ENCODE measurements at places on chromosomes 16 and 17.

DNA sequence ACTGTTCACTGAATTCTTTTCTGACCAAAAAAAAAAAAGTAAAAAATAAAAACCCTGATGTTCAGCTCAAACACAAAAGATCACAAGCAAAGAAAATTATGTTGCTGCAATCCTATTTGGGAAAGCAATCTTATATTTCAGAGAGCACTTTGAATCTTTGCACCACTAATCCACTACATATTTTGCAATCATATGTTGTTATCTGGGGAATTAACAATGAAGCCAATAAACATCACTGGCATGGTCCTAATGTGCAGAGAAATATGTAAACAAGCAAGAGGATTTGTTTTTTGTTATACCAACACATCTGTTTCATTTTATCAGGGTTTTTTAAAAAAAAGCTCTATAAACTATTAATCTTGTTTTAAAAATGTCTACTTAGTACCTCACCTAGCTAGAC, 84.1 kb downstream of the TOX3 start:
- no peak for DNase-seq

DNA sequence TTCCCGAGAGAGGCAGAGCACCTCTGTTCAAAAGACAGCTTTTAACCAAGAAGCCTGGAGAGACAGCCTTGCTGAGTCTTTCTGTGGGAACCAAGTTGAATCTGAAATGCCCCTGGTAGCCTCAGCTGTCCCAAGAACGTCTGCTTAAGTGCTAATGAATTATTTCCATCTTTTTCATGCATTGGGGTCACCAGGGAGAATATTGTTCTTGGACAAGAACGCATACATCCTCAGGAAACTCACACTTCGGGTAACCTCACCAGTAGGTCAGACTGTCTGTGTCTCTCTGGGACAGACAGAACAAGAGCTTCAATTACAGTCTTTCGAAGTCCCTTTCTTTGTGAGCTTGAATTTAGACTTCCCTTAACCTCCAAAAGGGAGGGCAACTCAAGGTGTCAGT, 134.6 kb upstream of the ADAMTS18 start:
- DNase-seq = no peak

- DNase-seq = no peak
Measured at GRCh38 chr16:85448557-85449190, 164.4 kb upstream of the GSE1 start.

GRCh38 chr17:74950207-74950606, 14.5 kb downstream of the OTOP3 start:
- DNase-seq = no peak

DNA sequence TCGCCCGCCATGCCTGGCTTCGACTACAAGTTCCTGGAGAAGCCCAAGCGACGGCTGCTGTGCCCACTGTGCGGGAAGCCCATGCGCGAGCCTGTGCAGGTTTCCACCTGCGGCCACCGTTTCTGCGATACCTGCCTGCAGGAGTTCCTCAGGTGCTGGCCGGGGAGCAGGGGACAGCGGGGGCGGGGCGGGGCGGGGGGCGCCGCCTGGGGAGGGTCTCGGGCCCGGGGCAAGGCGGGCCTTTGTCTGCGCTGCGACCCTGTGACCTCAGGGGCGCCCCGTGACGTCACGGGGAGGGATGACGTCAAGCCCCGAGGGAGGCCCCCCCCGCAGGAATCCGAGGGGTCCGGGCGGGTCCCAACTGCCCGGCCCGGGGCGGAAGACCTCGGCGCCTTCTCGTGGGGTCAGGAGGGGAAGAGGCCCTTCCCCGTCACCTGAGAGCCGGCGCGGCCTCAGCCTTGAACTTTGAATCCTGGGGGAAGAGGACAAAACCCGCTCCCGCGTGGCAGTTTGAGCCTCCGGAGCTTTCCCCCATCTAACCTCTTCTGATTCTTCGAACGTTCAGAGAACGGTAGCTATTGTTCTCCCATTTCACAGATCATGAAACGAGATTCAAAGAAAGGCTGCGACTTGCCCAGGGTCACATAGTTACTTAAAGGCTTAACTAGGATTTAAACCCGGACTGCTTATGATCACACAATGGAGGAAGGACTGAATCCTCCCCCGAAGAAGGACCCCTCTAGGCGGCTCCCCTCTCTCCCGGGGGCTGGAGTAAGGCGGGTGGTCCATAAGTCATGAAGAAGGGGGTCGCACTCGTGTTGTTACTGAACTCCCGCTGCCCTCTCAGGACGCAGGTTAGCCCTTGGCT, 527 bp downstream of the TRAF4 start:
- peak; percentile 63 for DNase-seq

GRCh38 chr16:85750146-85750826, 610 bp downstream of the C16orf74 start:
- DNase-seq = no peak

GRCh38 chr17:9421525-9421924, 154.1 kb downstream of the STX8 start:
- no peak for DNase-seq

DNA sequence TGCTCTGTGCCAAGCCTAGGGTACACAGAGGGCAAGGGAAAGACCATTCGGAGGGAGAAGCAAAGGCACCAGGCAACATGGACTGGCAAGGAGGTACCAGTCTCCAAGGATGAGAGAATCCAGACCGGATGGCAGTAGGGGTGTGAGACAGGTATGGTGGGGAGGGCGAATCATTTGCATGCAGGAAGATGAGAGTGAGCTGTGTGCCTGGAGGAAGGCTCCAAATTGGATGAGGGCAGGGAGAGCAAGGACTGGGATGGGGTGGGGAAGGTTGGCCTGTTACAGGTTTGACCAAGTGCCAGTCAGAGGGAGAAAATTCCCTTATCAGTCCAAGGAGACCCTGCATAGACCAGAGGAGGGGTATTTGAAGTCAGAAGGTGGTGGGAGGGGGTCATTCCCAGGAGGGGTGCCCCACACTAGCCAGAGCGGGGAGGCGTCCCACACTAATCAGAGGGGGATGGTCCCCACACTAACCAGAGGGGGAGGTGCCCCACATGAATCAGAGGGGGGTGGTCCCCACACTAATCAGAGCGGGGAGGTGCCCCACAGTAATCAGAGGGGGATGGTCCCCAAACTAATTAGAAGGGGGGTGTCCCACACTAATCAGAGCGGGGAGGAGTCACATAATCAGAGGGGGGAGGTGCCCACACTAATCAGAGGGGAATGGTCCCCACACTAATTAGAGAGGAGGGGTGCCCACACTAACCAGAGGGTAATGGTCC, 737 bp downstream of the CANT1 start:
- DNase-seq = no peak

- no peak for DNase-seq
Measured at GRCh38 chr17:37090941-37091340, 142.2 kb downstream of the AATF start.

DNA sequence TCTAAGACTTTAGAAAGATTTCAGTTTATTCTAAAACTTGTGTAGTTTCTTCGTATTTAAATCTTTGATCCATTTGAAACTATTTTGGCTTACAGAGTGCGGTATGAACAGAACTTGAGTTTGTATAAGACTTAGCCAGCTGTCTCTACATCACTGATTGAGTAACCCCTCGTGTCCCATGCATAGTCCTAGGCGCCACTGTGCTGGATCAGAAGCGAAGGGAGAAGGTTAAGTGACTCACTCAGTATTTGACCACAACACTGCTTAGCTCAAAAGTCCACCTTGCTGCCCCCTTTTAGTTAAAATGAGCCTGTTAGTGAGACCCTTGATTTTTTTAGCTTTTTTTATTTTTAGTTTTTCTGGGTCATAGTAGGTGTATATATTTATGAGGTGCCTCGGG, 28.4 kb downstream of the CD300LB start:
- DNase-seq = no peak

GRCh38 chr16:4814542-4815173, 12.2 kb upstream of the ROGDI start:
- no peak for DNase-seq

- no peak for DNase-seq
Measured at GRCh38 chr17:73340093-73340596, 28.3 kb upstream of the CDC42EP4 start.

DNA sequence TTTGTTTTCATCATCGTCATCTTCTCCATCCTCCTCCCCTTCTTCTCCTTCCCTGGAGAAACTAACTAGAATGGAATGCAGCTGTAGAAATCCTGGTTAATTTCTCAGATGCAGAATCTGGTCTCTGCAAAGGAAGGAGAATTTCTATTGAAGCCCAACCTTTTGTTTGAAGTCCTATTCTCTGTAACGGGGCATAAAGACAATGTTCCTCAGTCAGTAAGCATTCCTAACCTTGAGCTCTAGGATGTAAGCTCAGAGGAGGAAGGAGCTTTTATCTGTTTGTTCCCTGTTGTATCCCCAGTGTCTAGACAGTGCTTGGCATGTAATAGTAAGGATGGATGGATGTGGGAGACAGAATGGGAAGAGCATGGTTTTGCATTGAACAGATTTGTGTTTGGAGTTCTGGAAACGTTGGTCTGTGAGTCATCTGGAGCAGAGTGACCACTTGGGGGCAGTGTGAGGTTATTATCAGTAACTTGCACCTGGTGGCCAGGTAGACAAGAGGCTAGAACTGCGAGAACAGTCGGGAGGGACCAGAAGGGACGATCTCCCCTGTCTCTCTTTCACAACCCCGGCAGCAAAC, 363.7 kb downstream of the SNX29 start:
- no peak for DNase-seq

GRCh38 chr16:24253192-24253591, 2.9 kb upstream of the CACNG3 start:
- peak; percentile 33 for DNase-seq

All from activated CD4-positive, CD25-positive, alpha-beta regulatory T cell treated with anti-CD3 and anti-CD28 coated beads, Interleukin-2, amount 50 U/mL, for 72 hours (primary cell).